Psoas muscle (tissue), 8 donors: ENCODE measurements at places on chromosomes 6 and 20. TPM values are rescaled to one million over a fixed set of nuclear protein-coding genes. Genes with fewer than 3 reads are reported as not detected.
A peak's percentile ranks its signal among the peaks of the same experiment; 100 is the strongest.

DNA sequence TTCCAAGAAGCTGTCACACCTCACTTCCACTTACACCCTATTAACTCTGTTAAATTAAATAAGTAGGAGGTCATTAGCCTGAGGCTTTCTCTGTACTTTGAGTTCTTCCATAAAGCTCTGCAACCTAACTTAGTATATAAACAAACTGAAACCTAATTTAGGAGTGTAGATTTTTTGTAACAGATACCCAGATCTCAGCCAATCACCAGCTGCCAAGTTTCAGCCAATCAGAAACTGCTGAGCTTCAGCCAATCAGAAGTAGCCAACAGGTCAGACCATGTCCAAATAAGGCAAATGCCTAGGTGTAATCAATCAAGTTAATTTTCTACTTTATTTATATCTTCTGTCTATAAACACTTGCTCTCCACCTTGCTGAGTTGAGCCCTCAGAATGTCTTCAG is 142.7 kb upstream of the SULF2 start:
- DNase-seq: no peak

KIAA0408 gene
- total RNA-seq: 10.6 TPM

SLC25A27 gene
- 6.8 TPM for total RNA-seq

SUMO4 gene
- 0.26 TPM for total RNA-seq

GRCh38 chr6:16473184-16473907 is 235.0 kb downstream of the GMPR start:
- no peak for DNase-seq

CYP21A2 gene
- total RNA-seq: not detected

GRCh38 chr6:21451546-21452013 is 142.0 kb upstream of the SOX4 start:
- no peak for DNase-seq

DNA sequence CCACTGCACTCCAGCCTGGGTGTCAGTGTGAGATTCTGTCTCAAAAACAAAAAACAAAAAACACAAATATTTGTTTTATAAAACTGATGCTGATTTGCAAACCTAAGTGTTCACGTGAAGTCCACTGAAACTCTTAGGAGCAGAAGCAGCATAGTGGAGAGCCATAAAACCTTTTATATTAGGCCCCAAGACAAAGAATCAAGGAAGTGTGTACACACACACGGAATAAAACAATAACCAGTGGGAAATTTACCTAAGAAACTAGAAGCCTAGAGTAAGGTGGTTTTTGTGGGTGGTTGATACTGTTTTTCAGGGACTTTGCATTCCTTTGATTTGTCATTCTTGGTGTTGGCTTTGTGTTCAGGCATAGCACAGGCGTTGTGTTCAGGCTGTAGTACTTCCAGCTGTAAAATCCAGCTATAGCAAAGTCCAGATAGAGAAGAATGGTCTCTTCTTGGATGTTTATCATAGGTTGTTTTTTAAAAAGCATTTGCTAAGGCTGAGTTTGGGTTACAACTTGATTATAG is 61.3 kb downstream of the ATRN start:
- no peak for DNase-seq

RNF182 gene
- total RNA-seq: not detected

DNA sequence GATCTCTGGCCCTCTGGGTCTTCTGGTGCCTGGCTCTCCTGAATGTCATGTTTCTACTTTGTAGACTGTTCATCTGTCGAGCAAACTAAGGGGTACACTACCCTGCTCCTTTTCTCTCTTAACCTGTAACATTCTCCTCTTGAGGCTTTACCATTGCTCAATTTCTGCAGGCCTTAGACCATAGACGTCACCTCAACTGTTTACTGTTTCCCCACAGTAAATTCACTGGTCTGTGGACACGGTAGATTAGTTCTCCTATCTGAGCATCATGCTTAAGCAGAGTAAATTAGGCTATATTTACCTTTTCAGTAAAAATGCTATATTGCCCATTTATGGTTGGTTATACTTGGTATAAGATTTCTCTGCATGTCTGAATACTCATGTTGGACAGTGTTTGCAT is 40.5 kb downstream of the MCM8 start:
- DNase-seq: no peak

DNA sequence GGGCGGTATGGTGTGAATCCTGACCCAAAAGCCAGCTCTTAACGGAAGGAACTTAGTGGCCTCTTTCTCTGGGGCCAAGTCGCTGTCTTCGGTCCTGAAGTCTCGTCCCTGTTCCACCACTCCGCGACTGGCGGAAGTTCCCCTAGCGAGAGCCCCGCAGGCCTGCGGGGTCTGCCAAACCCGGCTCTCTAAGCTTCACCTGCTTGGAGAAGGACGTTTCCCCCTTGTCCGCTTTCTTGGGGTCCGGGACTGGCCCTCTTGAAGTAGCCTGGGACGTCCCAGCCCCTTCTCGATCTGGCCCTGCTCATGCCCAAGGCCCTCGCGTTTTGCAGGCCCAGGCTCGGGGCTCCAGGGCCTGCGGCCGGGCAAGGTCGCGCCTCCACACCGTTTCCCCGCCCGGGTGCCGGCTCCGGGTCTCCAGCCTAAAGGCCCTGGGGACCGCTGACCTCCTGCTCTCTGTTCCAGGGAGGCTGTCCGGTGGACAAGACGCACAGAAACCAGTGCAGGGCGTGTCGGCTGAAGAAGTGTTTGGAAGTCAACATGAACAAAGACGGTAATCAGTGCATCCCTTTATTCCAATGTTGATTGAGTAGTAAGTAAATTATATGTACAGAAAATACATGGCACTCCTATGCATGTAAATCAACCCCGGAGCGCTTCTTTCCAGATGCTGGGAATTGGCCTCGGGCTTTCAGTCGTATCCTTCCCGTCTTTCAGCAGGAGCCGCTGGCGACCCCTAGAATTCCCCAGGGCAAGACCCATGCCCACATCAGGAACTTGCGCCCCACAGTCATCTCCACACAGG is 8.8 kb downstream of the NR2E1 start:
- DNase-seq: no peak

- no peak for DNase-seq
These were observed 58.8 kb upstream of the EXOC2 start for GRCh38 chr6:751765-752164.

- DNase-seq: no peak
These were observed 6.7 kb downstream of the PTGIS start for GRCh38 chr20:49561256-49561655.

GRCh38 chr6:163661272-163661671 is 246.8 kb downstream of the QKI start:
- DNase-seq: no peak

PPP1R16B gene
- total RNA-seq: 2.9 TPM

- no peak for DNase-seq
These were observed 80.6 kb upstream of the MBOAT1 start for GRCh38 chr6:20292905-20293304.

DNA sequence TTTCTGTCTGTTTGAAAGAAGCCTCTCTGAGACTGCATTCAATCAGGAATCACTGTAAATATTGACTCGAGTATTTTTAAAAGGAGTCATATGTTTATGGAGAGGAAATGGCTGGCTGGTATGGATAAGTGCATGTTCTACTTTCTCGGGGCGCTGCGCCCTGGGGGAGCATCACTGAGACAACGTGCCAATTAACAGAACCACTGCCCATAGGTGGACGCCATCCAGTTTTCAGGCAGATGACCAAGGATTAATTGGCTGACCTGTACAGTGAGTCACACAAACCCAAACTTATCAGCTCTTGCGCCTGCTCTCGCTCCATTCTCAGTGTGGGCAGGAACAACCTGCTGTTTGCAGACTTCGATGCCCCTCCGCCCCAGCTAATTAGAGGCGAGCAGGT is 571.2 kb downstream of the QKI start:
- no peak for DNase-seq

DNA sequence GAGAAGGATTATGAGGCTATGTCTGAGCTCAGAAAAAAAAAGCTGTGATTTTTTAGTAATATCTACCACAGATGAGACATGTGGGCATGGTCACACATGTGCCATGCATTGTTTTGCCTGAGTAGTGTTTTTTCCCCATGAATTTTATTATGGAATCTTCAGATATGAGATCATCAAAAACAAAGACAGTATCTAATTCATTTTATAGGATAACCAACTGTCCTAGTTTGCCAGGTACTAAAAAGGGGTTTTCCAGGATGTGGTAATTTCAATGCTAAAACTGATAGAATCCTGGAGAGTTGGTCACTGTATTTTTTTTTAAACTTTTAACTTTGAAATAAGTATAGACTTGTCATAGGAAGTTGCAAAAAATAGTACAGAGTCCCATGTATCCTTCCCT is 127.4 kb upstream of the MAP3K7 start:
- no peak for DNase-seq

DNA sequence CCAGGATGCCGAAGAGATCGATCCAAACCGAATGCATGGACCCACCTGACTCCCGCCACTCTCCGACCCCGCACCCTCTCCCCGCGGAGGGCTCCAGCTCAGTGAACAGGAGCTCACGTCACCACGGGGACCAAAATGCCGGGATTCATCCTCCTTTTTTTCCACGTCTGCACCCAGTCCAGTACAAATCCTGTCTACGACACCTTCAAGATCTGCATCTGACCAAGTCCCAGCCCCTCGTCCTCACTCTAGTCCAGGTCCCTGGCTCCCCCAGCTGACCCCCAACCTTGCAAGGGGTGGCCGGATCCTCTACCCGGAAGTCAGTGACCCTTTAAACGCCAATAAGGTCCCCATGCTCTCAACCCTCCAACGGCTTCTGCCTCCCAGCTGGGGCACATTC is 92.8 kb upstream of the QKI start:
- no peak for DNase-seq

DNA sequence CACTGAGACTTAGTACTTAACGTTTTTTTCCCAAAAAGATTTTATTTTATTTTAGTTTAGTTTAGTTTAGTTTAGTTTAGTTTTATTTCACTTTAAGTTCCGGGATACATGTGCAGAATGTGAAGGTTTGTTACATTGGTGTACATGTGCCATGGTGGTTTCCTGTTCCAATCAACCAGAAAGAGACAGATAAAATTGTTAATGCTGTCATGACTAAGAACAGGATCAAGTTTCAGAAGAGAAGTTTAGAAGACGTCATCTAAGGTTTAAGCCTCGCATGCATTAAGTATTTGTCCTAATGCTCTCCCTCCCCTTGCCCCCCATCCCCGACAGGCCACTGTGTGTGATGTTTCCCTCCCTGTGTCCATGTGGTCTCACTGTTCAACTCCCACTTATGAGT is 540.0 kb downstream of the KHDRBS2 start:
- no peak for DNase-seq

CCR6 gene
- total RNA-seq: not detected

NEDD9 gene
- total RNA-seq: 11.2 TPM

DNA sequence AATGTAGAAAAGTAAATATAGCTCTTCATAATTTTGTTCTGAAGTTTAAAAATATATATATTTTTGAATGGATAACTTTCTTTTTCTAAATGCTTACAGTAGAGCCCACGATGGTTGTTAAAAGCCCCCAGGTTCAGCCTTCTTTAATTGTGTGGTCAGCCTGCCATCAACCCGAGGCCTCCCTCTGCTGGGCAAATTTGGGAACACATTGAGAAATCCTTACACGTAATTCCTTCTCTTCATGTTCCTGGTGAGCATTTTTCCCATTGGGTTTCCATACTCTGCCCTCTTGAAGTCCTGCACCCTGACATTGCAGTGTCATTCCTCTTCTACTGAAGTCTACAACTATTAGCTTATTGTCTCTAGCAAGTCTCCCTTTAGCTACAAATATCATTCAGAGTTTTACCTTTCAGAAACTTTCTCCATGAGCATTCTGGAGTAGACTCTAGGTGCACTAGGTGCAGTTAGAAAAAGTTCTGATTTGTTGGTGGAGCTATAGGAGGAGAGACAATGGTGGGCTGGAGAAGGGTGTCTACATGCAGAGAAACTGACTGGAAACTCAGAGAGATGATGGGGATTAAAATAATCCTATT is 40.6 kb downstream of the TRIM38 start:
- DNase-seq: peak; percentile 39

- no peak for DNase-seq
These were observed 119.5 kb downstream of the FOXC1 start for GRCh38 chr6:1729133-1729749.
